Kidney tubule cell (primary cell): ENCODE measurements at places on chromosomes 1 and 21.

DNA sequence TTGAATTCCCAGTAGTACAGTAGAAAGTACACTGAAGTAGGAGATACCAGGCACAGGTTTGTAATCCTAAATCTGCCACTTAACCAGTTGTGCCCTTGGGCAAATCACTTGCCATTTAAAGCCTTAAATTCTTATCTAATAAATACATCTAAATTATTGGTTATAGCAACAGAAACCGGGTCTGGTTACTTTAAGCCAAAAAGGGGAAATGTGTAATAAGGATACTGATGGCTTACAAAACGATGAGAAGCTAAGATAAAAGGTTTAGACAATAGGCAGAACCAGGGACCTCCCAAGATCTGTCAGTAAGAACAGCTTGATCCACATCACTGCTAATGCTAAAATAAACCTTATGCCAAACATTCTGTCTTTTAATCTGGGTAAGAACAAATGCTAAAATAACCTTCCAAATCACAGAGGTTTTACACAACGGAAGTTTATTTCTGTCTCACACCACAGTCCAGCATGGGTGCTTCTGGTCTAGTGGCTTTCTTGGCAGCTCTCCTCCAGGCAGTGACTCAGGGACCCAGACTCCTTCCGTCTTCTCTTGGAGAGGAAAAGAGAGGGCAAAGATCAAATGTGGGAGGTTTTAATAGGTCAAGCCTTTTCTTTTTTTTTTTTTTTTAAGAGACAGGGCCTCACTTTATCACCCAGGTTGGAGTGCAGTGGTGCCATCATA lies 16.5 kb upstream of the ZMYM1 start:
- DNase-seq: peak; percentile 71

GRCh38 chr1:10644307-10645128 lies 151.9 kb downstream of the CASZ1 start:
- DNase-seq: no peak

GRCh38 chr1:208628022-208628914 lies 384.1 kb upstream of the PLXNA2 start:
- DNase-seq: no peak

DNA sequence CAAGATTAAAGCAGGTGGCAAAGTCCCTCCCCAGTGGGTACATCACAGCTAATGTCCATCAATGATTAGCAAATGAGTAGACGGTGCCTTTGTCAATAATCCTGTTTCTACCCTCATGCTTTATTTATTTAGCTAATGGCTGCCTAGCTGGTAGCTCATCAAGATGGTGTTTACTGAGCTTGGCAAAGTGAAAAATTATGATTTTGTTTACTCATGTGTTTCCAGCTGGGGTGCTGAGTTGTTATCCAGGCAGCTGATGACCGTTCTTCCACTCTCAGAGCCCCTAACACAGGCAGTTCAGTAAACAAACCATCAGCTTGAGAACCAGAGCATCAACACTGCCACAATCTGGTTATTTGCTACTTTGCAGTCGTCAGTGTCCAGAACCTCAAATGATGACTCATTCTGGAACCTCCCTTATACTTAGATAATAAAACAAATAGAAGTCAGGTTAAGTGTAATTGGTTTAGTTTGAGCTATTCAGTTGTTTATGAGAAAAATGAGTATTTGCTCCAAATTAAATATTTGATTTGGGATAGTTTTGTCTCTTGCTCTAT lies 163.9 kb downstream of the ST6GALNAC5 start:
- peak; percentile 68 for DNase-seq
